Erythroblast (primary cell): ENCODE measurements at places on chromosomes 5 and 9.

- peak; percentile 68 for DNase-seq
Measured at GRCh38 chr9:112069318-112070169, 105.6 kb downstream of the SUSD1 start.

DNA sequence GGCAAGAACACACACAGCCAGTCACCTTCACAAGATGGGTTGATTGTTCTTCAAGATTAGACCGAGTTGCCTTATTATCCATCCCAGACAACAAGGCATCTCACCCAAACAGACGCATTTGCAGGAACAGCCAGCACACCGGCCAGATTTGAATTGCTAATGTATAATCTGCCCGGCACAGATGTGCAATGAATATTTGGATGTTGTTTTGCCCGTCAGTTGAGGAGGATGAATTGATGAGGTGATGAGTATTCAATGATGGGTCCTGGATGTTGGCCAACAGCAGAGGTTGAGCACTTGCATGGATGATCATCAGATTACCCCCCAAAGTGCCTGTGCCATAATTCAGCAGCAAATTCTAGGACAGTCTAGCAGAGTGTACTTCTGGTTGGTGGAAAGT lies 20.1 kb downstream of the ALG2 start:
- no peak for DNase-seq

DNA sequence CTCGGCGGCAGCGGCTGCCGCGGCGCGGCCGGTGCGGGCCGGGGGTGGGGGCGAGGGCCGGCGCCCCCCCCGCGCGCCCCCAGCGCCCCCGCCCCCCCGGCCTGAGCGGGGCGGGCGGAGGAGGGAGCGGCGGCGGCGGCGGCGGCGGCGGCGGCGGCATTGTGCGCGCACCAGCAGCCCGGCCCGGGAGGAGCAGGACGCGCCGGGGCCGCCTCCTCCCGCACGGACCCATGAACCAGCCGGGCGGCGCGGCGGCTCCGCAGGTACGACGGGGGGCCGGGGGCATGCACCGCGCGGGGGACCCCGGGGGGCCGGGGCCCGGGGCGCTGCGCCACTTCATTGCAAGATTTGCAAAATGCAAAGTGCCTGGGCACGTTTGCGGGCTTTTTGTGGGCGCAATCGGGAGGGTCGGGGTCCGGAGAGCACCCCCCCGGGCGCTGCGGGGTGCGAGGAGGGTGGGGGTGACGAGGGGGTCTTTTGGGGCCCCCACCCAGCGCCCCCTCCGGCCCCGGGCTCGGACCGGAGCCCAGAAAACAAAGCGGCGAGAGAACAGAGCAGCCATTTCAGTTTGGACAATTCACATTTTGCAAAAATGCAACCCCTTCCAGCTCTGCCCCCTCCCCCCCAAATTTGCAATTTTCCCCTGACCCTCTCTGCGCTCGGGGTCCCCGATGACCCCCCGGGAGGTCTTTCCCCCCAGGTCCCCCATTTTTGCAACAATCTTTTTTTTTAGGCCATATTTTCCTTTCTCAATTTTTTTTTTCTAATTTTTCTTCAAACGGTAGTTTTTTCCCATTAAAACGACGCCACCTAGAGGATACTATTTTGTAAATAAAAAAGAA lies at the start of gene ZNF618:
Gene ZNF618 (plus strand): TSS at position 159 of the 842 bp plus-strand sequence. CDS start 72 bp downstream, at position 231.
- peak; percentile 57 for DNase-seq

DNA sequence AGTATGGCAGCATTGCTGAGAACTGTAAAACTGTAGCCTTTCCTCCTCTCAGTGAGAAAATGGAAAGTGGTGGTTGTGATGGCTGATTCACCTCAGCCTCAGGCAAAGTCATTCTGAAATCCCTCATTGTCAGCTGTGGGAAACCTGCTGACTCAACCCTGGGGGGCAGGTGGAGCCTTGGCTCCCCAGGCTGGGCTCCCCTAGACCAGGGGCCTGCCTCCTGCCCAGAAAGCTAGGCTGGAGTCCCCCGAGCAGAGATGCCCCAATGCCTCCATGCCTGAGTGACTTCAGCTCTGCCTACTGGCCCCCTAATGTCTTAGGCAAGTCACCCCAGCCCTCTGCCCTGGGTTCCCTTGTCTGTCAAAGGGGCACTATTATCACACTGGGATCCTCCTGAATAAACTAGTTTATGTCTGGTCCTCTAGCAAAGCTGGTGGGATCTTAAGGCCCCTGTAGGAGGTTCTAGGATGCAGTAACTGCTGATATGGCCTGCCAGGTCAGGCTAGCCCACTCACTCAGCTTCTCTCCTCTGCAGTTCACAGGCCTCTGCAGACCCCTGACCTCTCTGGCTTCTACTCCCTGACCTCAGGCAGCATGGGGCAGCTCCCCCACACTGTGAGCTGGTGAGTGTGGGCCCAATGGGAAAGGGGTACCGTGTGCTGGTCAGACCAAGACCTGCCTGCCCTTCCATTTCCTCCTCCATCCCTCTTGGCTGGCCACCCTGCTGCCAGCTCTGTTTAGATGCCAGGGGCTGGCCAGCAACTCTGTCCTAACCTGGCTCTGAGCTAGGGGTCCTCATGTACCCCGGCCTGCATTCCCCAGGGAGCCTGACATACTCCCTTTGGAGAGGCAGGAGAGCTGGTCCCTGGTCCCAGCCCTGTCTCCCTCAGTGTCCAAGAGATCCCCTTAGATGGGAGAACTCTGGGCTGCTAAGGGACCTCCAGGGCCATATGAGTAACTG lies 24.2 kb downstream of the TCF7 start:
- no peak for DNase-seq

GRCh38 chr9:81686614-81687520 lies 2.5 kb downstream of the TLE1 start:
- DNase-seq, result peak; percentile 72

DNA sequence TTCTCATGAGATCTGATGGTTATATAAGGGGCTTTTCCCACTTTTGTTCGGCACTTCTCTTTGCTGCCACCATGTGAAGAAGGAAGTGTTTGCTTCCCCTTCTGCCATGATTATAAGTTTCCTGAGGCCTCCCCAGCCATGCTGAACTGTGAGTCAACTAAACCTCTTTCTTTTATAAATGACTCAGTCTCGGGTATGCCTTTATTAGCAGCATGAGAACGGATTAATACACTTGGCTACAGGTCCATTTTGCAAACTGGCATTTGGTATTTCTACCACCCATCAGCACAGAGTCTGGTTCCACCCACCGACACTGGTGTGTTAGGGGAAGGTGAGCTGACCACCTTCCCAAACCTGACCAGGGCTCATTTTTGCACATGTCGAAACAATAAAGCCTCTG lies 47.9 kb upstream of the RARS1 start:
- no peak for DNase-seq

DNA sequence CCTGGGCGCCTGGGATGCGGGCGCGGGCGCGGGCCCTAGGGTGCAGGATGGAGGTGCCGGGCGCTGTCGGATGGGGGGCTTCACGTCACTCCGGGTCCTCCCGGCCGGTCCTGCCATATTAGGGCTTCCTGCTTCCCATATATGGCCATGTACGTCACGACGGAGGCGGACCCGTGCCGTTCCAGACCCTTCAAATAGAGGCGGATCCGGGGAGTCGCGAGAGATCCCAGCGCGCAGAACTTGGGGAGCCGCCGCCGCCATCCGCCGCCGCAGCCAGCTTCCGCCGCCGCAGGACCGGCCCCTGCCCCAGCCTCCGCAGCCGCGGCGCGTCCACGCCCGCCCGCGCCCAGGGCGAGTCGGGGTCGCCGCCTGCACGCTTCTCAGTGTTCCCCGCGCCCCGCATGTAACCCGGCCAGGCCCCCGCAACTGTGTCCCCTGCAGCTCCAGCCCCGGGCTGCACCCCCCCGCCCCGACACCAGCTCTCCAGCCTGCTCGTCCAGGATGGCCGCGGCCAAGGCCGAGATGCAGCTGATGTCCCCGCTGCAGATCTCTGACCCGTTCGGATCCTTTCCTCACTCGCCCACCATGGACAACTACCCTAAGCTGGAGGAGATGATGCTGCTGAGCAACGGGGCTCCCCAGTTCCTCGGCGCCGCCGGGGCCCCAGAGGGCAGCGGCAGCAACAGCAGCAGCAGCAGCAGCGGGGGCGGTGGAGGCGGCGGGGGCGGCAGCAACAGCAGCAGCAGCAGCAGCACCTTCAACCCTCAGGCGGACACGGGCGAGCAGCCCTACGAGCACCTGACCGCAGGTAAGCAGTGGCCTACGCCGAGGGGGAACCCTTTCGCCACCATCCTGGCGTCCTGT lies at the start of gene EGR1:
Gene EGR1 (plus strand): TSS at position 219 of the 864 bp plus-strand sequence. CDS start 283 bp downstream, at position 502.
- DNase-seq, result peak; percentile 97

- DNase-seq, result no peak
Measured at GRCh38 chr9:16062542-16063240, 509.8 kb downstream of the CCDC171 start.
